ENCODE measurements at places on chromosomes 4 and X.

GRCh38 chrX:141176586-141177451, at the start of gene LDOC1:
LDOC1 (minus strand) TSS chrX:141177129; CDS start chrX:141177021, 108 bp downstream.
- peak; percentile 91 for DNase-seq

- no peak for DNase-seq
Measured at GRCh38 chr4:153603835-153604234, 80.2 kb upstream of the TLR2 start.

DNA sequence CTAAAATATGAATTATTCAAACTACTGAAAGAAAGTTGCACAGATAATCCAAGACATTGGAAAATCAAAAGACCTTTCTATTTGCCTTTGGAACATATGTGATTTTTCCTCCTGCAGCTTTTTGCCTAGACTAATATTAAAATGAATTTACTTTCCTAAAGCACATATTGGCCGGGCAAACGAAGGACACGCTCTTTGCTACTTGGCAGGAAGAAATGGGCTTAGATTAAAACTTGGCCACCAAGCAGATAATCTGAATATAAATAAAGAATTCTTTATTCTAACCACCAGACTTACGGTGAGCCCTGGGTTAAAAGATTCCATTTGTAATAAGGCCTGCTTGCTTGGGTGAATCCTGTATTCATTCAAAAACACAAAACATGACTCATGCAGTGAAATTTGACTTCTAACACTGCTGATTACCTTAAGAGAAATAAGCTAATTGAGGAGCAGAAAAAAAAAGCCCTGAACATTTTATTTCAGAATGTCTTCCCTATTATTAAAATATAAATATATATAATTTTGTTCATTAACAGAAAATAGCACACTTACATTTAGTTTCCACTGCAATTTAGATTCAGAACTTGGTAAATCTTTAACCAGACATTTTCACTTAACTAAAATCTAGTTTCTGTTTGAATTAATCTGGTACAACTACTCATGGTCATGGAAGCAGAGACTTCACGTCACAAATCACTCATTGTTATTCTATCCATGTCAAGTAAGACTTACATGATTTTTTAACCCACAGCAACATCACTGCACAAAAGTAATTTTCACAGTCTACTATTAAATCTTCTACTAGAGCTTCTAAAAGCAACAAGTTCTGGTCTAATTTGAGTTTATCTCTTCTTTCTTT, 116.1 kb upstream of the PLAC1 start:
- no peak for DNase-seq

DNA sequence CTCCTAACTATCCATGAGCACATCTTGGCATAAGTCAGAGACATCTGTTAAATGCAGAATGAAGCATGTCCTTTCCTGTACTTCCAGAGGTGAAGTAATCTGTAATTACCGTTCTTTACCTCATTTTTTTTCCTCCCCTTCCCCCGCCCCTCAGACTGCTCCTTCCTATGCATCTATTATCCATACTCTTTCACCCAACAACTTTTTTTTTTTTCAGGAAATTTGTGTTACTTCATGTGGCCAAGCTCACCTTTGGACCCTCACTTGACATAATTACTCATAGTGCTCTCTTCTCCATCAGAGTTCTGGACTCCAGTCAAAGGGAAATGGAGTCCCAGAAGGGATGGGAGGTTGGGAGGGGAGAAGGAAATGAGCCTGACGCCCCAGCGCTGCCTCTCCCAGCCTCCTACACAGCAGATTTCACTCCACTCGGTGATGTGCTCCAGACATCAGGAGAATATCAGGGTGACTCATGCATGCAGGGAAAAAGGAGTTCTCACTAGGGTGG, 568.8 kb downstream of the STIM2 start:
- DNase-seq: no peak

DNA sequence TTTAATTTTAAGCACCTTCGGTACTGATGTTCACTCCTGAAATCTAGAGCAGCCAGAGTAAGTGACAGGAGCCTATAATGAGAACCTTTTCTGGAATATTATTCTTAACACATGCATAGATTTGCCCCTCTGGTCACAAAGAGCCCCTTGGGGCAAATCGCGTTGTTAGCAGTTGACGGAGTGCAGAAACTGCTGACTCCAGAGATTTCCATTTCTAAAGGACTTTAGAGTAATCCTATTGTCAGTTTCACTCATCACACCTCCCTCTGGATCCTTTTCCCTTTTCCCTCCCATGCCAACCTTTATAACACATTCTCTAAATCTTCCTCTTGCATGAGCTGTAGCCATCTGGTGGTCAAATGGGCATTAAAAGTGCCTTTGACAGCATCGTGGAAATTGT, 264.9 kb upstream of the PRPS2 start:
- no peak for DNase-seq

DNA sequence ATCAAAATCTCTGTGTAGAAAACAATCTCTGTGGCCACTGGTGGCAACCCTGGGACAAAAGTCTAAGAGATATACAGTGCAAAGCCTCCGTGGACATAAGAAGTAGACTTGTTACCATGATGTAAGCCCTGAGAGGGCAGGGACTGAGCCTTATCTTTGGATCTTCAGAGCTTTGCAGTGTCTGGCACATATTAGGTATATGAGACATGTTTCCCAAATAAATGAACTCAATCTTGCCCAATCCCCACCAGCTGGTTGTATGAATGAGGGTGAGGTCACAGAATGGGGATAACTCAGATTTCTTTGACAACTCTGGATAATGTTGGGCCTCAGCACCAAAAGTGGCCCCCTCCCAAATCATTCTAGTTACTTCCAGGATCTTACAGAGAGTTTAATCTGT, 511.4 kb upstream of the DIPK2B start:
- DNase-seq: no peak

- no peak for DNase-seq
Measured at GRCh38 chr4:85475631-85476233, 782 bp downstream of the ARHGAP24 start.

- peak; percentile 1 for DNase-seq
Measured at GRCh38 chr4:114386637-114387233, 211.9 kb upstream of the UGT8 start.

DNA sequence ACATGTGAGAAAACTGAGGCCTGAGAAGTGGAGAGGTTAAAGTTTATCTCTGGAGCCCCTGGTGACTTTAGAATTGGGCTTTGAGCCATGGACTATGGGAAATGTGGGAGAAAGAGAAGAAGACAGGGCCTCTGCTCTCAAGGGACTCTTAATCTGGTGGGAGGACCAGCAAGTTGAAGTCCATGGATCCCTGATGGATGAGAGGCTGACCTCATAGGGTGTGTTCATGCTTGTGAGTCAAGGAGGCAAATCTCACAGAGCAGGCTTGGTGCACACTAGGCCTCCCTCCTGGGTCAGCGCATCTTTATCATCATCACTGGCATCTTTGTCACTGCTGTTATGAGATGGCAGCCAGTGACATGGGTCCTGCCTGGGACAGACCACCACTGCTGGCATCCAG, 211.9 kb downstream of the AFAP1 start:
- DNase-seq: no peak

DNA sequence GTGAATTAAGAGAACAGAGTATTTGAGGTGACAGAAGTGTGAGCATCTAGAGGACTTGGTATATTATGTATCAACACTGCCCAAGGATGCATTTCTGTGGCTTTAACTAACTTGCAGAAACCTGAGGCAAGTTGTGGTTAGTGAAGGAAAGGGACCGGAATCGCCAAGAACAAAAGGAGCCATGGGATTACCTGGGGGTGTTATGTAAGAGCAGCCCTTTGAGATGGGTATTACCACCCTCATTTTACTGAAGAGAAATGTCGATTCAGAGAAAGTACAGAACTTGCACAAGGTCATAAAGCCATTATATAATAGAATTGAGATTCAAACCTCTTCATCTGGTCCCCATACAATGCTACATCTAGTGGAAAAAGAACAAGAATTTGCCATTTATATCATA, 14.3 kb downstream of the TENM3 start:
- DNase-seq: no peak

DNA sequence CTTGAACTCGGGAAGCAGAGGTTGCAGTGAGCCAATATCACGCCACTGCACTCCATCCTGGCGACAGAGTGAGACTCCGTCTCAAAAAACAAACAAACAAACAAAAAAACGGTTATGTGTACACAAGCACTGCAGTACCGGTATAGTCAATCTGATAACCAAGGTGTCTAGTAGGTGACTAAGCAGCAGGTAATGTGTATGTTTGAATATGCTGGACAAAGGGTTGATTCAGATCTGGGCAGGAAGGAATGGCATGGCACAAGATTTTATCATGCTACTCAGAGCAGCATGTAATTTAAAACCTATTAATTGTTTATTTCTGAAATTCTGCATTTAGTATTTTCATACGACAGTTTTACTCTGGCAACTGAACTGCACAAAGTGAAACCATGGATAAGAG, 41.7 kb downstream of the MAGEC1 start:
- DNase-seq: no peak

DNA sequence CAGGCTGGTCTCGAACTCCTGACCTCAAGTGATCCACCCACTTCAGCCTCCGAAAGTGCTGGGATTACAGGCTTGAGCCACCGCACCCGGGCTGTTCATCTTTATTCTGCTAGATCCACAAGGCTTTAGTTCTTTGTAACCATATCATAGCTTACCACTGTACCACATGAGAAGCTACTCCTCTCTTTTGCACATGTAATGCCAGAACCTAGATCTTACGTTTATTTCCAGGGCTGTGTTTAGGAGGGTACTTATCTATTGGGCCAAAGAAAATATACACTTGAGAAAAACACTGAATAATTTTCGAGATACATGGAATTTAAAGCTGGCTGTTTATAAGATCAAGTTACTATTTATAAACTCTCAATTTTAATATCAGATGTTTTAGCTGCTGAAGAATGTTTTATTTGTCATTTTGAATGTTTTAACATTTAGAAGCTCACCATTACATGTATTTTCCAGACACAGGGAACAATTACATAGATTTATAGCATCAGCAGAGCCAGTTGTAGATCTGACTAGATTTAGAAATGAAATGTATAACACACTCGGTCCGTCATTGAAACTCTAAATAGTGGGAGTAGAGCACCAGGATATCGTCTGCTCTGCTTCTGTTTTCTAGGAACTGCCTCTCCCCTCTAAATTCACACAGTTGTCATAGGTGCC, 155.3 kb upstream of the HAND2 start:
- DNase-seq: no peak

DNA sequence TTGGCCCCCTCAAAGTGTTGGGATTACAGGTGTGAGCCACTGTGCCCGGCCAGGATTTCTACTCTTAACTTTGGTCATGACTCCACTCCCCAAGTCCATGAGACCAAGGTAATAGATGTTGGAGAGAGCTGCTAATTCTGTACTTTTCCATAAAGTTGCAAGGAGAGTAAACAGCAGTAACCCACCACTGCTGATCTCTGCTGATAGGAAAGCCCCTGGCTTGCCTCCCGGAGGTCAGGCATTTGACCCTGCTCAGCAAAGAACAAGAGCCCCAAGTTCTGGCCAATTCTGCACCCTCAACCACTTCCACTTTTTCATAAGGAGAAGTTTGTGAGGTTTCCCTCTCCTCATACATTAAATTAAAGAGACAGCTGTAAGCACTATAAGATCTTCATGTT, 143.0 kb downstream of the RASL11B start:
- no peak for DNase-seq

- DNase-seq: peak; percentile 16
Measured at GRCh38 chr4:47383829-47384427, 79.6 kb downstream of the COMMD8 start.

GRCh38 chrX:7119950-7120877, 27.3 kb upstream of the STS start:
- DNase-seq: peak; percentile 60

- no peak for DNase-seq
Measured at GRCh38 chr4:40875507-40876150, 125.9 kb downstream of the NSUN7 start.

GRCh38 chr4:142348613-142349021, 497.5 kb downstream of the INPP4B start:
- DNase-seq: no peak

DNA sequence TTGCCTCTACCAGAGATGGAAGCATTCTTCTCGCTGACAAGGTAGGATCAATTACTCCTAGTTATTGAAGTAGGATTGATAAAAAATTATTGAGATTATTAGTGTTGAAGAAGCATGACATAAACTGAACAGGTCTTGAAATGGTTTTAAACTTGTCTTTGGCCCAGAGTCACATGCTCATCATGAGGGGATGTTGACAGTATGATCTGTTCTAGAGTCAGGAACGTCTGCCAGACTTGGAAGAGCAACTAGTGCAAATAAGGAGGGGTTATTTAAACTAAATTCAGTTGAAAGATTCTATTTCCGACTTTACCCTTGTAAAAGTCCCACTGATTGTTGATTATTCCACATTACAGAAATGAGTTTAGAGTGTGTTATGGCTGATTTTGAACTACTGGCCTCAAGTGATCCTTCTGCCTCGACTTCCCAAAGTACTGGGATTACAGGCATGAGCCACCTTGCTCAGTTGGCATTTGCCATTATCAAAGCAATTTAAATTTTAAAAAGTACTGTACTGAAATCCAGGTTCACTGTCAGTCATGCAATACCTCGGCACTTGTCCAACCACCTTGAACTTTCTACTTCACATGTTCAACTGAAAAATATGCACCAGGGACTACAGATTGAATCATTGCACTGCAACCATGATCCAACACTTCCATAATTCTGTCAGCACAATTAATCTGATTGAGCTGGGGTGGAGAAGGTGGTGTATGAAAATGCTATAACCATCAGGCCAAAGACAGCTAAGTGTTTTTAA, 19.7 kb downstream of the FABP2 start:
- no peak for DNase-seq

DNA sequence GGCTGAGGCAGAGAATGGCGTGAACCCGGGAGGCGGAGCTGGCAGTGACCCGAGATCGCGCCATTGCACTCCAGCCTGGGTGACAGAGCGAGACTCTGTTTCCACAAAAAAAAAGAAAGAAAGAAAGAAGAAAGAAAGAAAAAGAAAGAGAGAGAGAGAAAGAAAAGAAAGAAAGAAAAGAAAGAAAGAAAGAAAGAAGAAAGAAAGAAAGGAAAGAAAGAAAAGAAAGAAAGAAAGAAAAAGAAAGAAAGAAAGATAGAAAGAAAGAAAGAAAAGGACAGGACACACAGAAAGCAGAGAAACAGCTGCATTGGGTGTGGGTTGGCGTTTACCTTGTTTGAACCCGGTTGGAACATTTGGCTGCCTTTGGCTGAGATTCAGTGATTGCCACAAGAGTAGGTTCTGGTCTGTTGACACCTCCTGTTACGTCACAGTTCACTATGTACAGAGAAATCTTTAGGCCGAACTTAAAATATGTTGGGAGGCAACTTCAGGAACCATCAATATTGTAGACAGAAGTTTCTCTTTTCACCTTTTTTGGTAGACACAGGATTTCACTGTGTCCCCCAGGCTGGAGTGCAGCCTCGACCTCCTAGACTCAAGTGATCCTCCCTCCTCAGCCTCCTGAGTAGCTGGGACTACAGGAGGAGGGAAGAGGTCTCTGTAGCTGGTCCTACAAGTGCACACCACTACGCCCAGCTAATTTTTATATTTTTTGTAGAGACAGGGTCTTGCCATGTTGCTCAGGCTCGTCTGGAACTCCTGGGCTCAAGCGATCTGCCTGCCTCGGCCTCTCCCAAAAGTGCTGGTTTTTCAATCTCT, 16.3 kb upstream of the PLCXD1 start:
- DNase-seq: no peak

- DNase-seq: no peak
Measured at GRCh38 chr4:60588556-60588955, 611.6 kb upstream of the ADGRL3 start.
